GM13977 (cell line): ENCODE measurements at places on chromosomes 2 and 18.

DNA sequence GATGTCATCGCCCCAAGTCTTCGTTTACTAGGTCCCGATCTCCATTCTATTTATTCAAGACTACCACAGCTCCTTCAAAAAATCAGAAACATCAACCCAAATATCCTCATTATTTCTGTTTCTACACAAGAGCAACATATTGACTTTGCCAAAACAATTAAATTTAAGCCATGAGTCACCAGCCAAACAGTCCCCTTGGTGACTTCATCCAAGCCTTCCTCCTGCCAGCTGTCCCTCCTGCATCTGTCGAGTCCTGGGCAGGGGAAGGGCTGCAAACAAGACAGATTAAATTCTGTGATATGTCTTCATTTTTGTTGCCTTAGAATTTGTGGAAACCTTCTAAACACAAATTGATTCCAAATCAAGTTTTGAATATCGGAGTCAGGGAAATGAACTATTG lies 110.3 kb downstream of the SP3 start:
- DNase-seq: no peak

DNA sequence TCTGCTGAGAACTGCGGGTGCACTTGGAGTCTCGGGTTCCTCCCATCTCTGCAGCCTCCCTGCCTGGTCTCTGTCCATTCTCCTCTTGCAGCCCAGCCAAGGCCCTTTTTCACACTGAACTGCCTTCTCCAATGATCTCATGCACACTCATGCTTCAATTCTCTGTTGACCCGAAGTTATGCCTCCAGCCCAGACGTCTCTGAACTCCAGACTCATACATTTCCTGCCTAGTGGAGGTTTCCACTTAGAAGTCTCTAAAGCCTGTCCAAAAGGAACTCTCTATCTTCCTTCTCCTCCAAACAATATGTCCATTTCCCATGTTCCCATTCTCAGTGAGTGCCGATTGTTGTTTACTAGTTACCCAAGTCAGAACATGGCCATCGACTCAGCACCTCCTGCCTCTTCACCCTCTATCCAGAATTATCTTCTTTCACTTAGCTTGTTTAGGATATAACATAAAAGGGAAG lies 155.2 kb downstream of the IRS1 start:
- DNase-seq: no peak

GRCh38 chr2:209496586-209496982 lies 72.7 kb downstream of the MAP2 start:
- DNase-seq: no peak

- DNase-seq: no peak
Measured at GRCh38 chr18:48765053-48765452, 185.7 kb downstream of the SMAD7 start.

DNA sequence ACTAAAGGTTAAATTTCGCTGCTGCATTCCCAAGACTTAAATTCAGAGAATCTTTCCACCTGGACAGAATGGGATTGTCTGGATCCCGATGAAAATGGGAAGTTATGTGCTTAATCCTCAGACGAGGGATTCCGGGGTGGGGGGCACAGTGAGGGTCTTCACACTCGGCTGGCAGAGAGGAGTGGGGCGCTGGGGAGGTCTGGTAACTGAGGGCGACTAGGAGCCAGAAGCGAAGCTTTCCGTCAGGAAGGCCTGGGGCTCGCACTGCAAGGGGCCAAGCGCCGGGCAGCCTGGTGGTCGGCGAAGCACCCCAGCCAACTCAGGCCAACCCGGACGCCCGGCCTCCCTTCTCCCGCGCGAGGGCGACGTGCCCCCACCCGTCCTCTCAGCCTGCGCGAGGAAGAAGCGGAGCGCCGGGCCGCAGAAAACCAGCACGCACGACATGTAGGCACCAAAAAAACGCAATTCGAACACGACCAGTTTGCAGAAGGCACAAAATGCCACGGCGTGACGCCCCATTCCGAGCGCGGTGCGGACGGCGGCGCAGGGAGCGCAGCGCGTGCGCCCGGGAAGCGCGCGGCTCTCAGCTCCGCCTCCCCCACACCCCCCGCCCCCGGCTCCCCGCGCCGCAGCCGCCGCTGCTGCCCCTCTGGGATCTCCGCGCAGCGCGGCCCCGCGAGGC lies 188.1 kb downstream of the ZEB2 start:
- no peak for DNase-seq

DNA sequence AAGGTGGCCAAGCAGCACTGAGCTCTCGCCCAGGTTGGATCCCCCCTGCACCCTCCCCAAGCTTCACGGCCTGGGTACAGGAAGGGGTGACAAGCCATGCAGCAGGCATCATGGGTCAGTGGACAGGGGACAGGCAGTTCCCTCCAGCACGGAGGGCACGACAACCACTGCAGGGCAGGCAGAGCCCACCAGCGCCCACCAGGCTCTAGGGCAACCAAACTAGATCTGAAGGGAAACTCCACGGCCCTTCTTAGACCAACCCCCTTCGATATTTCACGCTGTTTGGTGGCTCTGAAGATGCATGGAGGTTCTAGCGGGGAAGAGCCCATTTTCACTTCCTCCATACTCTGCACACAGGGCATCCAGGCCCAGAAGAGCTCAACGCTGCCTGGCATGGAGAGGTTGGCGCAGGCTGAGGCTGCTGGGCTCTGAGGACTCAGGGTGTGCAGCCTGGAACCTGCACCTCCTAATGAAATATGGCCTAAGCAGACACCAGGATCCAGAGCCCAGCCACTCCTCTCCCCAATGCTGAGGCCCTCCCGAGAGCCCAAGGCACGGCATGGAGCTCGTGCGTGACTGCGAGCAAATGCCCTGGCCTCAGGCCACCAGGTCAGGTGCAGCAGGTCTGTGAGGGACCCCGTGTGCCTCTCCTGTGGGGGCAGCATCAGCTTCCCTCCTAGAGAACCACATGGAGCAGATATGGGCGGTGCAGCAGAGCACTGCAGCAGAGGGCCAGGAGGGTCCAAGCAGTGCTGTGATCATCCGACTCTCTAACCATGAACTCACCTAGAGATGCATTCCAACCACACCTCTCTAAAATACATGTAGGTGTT lies 8.7 kb upstream of the MTERF4 start:
- peak; percentile 65 for DNase-seq

DNA sequence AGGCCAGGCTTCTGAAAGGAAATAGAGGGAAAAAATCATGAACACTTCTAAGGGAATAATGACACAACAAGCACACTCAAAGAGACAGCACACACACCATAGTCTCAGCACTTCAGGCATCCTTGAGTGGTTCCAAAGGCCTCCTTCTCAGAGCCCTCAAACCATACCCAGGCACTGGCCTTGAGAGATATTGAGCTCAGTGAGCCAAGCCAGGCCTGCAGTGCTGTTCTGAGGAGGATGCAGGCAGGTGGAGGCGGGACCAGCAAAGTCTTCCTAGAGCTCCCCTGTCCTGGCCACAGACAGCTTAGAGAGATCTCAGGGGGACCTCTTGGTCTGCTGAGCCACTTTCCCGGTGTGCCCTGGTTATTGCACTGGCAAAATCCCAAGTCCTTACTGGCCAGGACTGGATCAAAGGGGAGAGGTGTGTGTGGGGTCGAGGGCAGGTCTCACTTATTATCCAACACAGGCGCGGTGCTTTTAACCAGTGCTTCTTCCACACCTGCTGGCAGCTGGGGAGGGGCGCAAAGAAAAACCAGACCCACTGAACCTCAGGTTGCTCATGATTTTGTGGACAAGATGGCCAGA lies 86.8 kb upstream of the HAAO start:
- DNase-seq: no peak

DNA sequence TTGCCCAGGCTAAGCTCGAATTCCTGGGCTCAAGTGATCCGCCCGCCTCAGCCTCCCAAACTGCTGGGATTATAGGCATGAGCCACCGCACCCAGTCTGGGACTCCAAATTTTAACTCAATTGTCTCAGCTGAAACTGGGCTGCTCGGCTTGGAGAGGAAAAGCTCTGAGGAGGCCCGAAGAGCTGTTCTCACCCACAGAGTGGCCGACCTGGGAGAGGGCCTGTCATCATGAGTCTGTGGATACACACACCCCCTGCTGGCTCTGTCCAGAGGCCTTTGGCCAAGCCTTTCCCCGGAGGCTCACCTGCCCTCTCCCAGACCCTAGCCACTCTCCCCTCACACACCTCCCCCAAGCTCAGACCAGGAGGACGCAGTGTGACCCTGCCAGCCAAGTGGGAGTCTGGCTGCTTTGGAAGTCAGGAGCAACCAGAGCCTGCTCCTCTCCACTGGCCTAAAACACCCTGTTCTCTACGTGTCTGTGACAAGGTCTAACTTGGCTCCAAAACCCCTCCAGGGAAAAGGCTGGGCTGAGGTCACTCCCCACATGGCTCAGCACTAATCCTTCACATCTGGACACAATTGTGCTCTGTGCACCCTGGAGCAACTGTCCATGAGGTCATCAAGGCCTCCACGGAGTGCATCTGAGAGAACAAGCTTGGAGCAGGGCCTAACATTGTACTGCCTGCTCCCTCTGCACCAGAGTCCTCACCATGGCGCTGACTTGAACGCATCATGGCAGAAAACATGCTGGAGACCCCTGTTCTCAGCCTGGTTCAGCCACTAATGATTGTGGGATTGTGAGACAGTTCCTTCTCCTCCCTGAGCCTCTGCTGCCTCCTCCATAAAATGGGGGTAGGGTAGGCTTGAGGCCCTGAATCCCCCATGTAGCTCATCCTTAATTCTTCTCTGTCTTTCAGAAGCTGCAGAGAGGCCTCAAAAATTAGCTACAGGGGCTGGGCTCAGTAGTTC lies 49.9 kb upstream of the RAB6C start:
- DNase-seq: no peak

DNA sequence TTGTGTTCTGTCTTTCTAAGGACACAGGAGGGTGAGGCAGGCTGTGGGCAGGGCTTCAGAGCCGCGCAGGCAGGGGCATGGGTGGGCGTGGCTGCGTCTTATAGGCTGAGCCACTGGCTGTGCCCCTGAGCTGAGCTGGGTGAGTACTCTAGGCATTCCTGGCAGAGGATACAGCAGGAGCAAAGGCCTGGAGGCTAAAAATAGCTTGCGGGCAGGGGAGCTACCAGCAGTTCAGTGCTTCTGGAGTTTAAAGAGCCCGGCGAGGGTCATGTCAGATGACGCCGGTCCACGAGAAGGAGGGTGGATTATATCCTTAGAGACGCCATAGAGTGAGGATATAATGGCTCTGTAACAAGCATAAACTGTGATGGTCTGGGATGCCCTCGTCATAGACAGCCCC lies 31.5 kb upstream of the PDIA6 start:
- DNase-seq: no peak

GRCh38 chr2:206211657-206212255 lies 52.1 kb downstream of the EEF1B2 start:
- DNase-seq: no peak

DNA sequence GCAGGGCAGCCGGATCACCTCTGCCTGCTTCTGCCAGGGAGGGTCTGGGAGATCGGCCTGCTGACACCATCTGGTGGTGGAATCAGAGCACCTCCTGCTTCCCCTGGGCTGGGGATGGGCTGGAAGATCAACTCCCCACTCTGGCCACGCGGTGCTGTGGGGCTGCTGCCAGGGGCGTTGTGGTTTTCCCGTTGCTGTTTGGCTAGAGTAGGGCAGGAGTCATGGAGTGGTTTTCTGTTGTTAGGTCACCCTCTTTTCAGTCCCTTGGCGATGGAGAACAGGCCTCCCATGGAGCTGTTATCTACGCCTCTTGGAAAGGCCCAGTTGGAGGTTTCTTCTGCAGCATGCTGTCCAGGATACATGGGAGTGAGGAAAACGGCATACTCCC lies 15.2 kb downstream of the BCL2L11 start:
- no peak for DNase-seq

- no peak for DNase-seq
Measured at GRCh38 chr2:215136669-215137328, 1.6 kb downstream of the ABCA12 start.

- DNase-seq: no peak
Measured at GRCh38 chr2:75792996-75793395, 82.3 kb upstream of the GCFC2 start.

GRCh38 chr2:181140414-181140813 lies 160.0 kb downstream of the UBE2E3 start:
- no peak for DNase-seq

DNA sequence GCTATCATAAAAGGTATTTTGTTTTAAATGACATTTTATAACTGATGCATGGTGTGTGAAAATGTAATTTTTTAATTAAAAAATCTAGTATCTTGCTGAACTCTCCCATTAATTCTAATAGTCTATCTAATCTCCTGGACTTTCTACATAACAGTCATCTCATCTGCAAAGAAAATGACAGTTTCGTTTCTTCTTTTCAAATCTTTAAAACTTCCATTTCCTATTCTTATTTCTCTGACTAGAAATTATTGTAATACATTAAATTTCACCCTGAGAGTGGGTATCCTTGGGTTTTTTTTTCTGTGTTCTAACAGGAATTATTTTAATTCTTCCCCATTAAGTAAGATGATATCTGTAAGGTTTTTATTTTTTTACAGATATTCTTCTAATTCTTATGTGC lies 120.1 kb downstream of the KCNF1 start:
- DNase-seq: no peak

DNA sequence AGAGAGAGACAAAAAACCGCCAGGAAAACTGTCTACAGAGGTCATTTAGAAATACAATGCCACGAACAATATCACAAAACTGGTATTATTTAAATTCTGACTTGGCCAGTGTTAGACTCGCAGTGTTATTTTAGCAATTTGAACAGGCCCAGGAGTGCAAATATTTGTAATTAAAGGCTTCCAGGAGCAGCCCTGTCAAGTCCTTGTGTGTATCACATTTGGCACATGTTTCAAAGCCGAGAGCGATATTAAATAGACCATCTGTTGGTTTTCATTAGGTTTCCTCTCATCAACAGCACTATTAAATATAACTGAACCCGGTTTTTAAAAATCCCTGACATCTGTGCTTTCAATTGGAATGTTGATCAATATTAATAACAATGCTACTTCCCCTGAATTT lies 656.9 kb downstream of the TSN start:
- no peak for DNase-seq

GRCh38 chr2:11388262-11389051 lies 44.0 kb upstream of the ROCK2 start:
- DNase-seq: no peak

DNA sequence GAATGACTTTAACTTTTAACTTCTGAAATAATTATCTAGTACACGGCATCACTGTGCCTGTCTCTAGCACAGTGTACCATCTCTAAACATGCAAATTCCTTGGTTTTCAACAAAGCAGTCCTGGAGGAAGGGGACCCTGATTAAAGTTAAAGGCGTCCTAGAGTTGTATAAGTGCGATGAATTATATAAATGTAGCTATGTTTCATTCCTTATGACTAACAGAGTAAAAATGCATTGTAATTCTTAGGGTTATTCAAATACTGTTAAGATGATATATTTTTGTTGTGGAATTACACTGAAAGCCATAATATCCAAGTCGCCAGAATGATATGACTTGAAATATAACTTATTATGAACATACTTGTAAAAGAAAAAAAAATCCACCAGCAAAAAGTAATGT lies 544.9 kb upstream of the LINC00305 start:
- DNase-seq: no peak

- DNase-seq: peak; percentile 23
Measured at GRCh38 chr2:102657770-102658169, 38.4 kb downstream of the SLC9A2 start.

GRCh38 chr2:202669841-202670240 lies 35.1 kb downstream of the FAM117B start:
- DNase-seq: no peak

GRCh38 chr2:44753552-44754285 lies 187.8 kb upstream of the SIX3 start:
- DNase-seq: no peak
